ENCODE measurements at places on chromosomes 11 and 22. TPM values are rescaled to one million over a fixed set of nuclear protein-coding genes. Genes with fewer than 3 reads are reported as not detected.

- DNase-seq: no peak
Measured at GRCh38 chr22:49583886-49584505, 243.7 kb downstream of the BRD1 start.

- DNase-seq: no peak
Measured at GRCh38 chr22:20241579-20242392, 26.3 kb downstream of the RTN4R start.

DNA sequence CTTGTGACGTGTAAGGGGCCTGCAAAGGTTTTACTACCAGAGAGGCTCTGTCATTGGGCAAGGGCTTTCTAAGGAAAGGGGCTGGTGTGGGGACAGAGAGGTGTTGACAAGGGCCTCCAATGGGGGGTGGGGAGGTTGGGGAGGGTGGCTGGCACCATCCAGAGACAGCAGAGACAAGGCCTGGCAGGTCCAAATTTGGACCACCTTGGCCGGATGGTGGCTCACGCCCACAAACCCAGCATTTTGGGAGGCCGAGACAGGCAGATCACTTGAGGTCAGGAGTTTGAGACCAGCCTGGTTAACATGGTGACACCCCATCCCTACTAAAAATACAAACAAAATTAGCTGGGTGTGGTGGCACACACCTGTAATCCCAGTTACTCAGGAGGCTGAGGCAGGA, 2.2 kb upstream of the CHRM4 start:
- no peak for DNase-seq

TPBGL gene
- not detected for polyA plus RNA-seq

HBD gene
- polyA plus RNA-seq: 59.0 TPM

H19 gene
- polyA plus RNA-seq: 0.10 TPM

DNA sequence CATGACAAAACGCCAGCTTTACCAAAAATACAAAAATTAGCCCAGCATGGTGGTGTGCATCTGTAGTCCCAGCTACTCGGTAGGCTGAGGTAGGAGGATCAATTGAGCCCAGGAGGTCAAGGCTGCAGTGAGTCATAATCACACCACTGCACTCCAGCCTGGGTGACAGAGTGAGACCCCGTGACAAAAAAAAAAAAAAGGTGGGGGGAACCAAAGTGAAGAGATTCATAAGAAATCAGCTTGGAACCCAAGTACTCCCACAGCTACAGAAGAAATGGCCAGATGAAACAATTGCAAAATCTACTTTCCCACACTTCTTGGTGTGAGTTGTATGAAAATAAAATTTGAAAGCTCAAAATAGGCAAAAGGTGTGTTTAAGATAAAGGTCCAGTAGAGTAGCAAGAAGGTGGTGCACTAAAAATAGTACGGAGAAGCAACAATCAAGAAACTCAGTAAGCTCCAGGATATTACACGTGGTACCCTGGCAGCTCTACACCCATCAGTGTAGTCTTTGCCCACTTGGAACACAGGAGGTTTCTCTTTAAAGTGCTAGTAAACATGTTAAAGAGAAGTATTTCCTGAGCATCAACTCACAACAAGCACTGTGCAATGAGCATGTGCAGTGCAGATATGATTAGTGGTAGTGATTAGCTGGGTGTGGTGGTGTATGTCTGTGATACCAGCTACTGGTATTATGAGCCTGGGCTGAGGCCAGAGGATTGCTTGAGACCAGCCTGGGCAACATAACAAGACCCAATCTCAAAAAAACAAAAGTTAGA, 5.3 kb downstream of the HARBI1 start:
- DNase-seq: no peak

DNA sequence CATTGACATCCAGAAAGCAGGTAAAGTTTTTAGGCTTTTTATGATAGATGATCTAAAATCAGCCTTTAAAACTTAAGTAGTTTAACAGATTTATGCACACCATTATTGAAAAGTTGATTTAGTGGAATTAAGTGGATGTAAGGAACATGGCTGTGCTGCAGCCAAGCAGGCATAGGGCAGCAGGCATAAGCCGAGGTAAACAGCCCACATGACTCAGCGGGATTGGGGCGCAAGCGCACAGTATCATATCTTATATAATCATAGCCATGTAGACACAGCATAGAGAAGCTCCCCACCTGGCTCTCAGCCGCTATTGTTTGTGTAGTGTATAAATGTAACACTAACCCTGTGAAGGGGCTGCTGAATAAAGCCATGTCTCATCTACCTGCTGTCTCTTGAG, 157.5 kb downstream of the WNT11 start:
- DNase-seq: no peak

- DNase-seq: no peak
Measured at GRCh38 chr11:72225411-72225951, 914 bp downstream of the INPPL1 start.

GRCh38 chr22:38513063-38513462, 7.0 kb upstream of the DDX17 start:
- DNase-seq: no peak

DNA sequence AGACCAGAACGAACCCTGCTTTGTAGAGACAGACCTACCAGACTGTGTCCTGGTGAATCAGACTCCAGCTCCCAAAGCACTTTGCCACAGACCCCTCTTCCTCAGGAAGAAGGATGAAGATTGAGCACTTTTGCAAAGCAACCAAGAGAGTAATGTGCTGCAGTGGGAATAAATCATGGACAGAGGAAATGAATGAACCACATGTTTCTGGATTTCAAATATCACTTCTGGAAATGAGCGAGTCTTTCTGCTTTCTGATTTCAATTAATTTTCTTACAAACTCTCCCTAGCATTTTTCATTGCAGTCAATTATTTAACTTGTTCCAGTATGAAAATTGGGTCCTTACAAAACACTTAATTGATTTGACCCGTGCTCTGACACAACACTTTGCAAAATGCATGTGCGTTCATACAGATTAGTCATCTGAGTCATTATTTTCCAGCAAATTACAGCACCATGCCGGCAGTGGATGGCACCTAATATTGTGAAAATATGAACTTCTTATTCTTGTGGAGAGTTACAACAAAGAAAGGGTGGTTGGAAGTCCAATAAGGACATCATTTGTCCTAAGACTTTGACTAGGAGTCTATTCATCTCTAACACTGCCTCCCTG, 315.9 kb upstream of the CCDC90B start:
- no peak for DNase-seq

DNA sequence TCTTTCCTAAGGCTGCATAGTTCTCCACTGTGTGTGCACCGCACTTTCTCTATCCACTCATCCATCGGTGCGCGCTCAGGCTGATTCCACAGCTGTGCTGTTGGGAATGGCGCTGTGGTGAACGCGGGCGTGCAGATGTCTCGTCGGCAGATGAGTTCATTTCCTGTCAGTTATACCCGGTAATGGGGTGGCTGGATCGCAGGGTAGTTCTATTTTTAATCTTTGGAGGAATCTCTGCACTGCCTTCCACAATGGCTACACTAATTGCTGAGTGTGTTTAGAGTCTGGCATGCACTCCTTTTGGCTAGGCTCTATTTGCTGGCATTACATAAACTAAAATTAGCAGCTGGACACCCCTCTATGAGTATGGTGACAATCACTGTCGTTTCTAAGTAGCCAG, 27.9 kb upstream of the KRTAP5-7 start:
- DNase-seq: no peak

GRCh38 chr11:73236854-73237253, 18.8 kb downstream of the P2RY2 start:
- DNase-seq: no peak

CLDN5 gene
- polyA plus RNA-seq: 0.05 TPM

GRCh38 chr11:86910592-86910991, 44.6 kb downstream of the FZD4 start:
- no peak for DNase-seq

DNA sequence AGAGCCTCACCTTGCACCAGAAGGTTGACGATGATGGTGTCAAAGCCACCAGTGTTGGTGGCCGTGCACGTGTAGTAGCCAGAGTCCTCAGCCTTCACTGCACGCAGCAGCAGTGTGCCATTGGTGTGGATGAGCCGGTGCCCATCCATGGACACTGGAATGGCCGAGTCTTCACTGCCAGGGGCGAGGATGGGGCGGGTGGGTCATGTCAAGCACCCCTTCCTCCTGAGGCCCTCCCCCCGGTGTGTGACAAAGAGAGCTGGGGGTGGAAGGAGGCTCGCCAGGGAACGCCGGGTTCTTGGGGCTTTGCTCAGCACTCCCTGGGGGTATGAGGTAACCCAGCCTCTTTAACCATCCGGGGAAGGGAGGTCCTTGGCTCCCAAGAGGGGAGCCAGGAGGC, 111.6 kb downstream of the CEP164 start:
- no peak for DNase-seq

GRCh38 chr11:26158251-26158650, 173.7 kb upstream of the ANO3 start:
- no peak for DNase-seq

- DNase-seq: no peak
Measured at GRCh38 chr22:24594569-24595120, 1.8 kb upstream of the LRRC75B start.

DNA sequence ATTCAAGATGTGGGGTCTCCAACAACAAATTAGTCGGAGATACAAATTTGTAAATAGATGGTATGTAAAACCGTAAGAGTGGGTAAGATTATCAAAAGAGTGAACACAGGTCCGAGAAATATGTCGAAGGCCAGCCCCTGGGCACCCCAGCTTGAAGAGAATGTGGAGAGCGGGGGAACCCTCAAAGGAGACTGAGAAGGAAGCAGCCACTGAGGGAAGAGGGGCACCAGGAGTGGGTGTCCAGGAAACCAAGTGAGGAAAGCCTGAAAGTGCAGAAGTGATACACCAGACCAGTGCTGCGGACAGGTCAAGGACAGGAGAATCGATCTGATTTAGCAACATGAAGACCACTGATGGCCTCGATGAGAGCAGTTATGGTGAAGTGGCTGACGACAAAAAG, 14.4 kb downstream of the APOL5 start:
- no peak for DNase-seq

- no peak for DNase-seq
Measured at GRCh38 chr22:24330636-24331035, 60.0 kb downstream of the SPECC1L start.

DNA sequence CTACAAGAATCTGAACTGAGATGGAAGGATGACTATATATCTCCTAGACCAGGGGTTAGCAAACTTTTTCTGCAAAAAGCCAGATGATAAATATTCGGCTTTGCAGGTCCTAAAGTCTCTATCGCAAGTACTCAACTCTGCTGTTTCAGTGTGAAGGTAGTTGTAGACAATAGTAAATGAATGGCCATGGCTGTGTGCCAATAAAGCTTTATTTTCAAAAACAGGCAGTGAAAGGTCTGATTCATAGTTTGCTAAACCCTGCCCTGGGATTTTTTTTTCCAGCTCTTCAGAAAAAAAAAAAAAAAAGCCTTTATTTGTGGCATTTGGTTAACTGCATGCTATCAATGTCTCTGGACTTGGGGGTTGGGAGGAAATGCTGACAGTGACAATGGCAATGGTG, 37.5 kb downstream of the FAM227A start:
- no peak for DNase-seq

GUCY1A2 gene
- 0.04 TPM for polyA plus RNA-seq

RASSF7 gene
- 2.5 TPM for polyA plus RNA-seq

DNA sequence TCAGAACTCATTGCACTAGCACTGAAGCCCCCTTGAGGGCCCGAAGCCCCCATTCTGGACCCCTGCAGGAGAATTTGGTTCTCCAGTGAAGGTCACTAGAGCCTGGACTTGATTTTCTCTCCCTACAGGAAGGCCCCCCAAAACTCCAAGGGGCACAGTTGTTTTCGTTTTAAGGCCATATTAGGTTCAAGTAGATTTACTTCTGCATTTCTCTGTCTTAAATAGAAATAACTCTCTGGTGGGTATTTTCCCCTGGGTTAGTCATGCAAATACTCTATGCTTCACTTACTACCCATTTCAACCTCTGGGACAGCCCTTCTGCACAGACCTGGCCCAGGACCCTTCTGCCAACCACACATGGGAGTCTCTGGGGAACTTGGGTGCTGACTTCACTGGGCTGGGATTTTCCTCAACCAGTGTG, 41.6 kb downstream of the WEE1 start:
- DNase-seq: no peak

TRIM49 gene
- polyA plus RNA-seq: not detected

- DNase-seq: no peak
Measured at GRCh38 chr22:49590381-49590780, 237.3 kb downstream of the BRD1 start.

DNA sequence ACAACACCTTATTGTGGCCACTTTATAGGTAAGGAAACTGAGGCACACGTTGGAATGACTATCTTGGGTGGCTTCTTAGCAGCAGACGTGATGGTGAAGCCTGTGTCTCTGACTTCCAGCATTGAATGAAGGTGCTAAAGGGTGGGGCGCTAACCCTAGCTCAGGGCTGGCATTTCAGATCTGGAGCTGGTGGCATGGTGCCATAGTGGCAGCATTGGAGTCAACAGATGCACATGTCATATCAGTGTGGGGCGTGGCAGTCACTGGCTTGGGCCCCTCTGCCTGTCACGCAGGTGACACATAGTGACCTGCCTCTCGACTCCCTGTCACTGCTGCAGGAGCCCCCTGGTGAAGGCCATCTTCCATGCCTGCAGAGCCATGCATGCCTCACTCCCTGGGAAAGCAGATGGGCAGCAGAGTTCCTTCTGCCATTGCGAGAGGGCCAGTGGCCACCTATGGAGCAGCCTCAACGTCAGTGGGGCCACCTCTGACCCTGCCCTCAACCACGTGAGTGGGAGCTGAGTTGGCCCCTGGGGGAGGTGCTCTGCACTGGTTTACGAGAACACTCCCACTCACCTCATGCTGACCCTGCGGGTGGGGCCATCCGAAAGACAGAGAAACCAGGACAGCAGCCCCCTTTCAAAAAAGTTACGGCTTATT, 14.8 kb downstream of the SHISA8 start:
- DNase-seq: no peak

DNA sequence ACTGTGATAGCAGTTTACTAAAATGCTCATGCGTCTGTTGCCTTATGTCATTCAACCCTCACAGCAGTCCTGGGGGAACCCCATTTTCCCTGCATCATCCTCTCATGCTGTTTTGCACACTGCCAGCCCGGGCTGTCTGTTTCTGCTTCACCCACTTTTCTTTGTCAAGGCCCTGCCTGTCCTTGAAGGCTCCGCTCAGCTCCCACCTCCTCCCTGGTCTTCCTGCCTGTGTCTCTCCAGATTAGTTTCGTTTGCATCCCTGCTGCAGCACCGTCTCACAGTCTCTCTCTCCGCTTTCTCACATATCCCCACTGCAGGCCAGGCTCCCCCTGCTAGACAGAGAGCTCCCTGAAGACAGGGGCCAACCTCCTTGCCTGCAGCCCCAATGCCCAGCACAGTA, 29.9 kb downstream of the SERPINH1 start:
- DNase-seq: no peak

GRCh38 chr11:44571871-44572270, 6.4 kb downstream of the CD82 start:
- no peak for DNase-seq

DNA sequence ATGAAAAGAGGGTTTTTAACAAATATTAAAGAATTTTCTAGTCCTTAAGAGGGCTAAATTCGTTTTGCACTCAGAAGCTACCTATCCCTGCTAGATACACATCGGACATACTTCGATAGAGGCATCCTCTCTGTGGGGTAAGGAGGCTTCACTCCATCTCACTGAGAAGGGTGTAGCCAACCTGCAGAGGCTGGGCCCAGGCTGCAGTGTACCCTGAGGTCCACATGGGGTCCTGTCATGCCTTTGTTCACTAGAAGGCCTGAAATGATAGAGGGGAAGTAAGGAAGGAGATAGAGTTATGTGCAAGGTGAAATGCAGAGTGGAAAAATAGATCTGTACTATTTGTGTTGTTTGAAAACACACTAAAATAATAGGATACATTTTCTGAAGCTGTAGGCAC, 45.6 kb downstream of the IGSF9B start:
- DNase-seq: no peak
